ENCODE measurements at places on chromosomes 5 and 9. TPM values are rescaled to one million over a fixed set of nuclear protein-coding genes. Genes with fewer than 3 reads are reported as not detected.

CSF1R gene
- 21.4 TPM for total RNA-seq

- DNase-seq: no peak
These were observed 169.4 kb upstream of the CCNH start for GRCh38 chr5:87582149-87582548.

- DNase-seq: no peak
These were observed 13.2 kb downstream of the VLDLR start for GRCh38 chr9:2634818-2635217.

DNA sequence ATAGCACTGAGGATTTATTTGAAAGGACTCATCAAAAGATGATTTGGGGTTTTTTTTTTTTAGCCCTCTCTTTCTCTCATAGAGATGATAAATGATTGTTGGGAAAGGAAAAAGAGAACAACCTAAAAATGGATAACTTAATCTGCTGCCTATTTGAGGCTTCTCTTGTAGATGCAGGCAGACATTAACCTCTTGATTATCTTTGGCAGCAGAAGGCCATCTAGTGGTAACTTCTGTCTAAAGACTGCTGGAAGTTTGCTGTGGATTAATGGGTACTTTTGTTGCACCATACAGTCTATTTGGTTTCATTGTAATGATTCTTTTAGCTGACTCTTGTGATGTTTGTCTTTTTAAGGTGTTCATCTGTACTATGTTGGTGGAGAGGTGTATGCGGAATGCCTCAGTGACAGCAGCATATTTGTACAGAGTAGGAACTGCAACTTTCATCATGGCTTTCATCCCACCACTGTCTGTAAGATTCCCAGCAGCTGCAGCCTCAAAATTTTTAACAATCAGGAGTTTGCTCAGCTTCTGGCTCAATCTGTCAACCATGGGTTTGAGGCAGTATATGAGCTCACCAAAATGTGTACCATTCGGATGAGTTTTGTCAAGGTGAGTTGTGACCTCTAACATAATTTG, 18.8 kb downstream of the SMIM32 start:
- no peak for DNase-seq

- DNase-seq: no peak
These were observed 77.6 kb downstream of the UGCG start for GRCh38 chr9:111974092-111974681.

DNA sequence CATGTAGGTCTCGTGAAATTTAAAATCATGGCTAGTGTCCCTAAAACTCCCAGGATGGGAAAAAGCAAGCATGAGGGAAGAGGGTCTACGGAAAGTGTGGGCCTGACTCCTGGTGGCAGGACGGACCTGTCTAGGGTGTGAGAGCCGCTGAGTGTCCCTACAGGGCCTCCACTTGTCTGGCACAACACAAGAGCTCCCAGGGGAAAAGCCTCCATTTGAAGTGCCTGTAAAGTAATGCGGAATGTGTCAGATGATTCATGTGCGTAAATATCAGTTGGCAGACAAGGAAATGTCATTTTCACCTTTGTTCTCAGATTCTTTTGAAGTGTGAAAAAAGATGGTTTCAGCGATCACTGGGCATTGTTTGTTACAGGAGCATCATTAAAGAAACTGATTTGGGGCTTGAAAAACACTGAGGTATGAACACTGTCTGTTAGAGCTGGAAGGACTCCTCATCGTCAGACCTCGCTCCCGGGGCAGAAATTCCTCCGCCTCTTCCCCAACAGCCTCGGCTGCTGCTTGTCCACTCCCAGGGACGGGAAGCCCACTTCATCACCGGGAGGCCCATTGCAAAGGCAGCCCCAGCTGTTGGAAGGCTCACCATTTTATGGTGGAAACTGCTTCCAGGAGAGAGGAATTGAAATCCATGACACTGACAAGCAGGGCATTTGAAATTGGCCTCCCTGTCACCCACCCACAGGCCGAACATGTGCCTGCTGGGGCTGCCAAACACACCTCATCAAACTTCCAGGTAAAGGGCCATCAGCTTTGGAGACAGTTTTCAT, 240.8 kb downstream of the FSTL4 start:
- peak; percentile 79 for DNase-seq

- DNase-seq: no peak
These were observed 11.4 kb upstream of the DAB2IP start for GRCh38 chr9:121640076-121640475.

Data from vagina (tissue), 2 donors.